ENCODE measurements at places on chromosomes 16 and 17.

- DNase-seq, result no peak
These were observed 29.2 kb upstream of the CBFA2T3 start for GRCh38 chr16:89006036-89006752.

DNA sequence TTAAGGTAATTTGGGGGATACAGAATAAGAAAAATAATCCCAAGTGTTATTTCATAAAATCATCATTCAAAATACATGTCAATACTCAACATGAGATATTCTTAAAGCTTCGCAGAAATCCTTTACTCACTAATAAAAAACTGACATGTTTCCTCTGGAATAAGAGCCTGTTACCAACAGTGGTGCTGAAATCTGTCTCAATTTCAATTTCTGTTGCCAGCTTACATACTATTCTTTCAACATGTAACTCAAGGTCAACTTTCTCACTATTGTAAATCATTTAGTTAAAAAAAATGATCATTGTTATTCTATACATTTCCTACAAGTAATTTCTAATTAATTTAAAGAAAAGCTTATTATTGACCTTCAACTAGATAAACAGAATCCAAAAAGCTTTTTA, 67.9 kb downstream of the CEP95 start:
- no peak for DNase-seq

- no peak for DNase-seq
These were observed 681 bp downstream of the TMEM102 start for GRCh38 chr17:7435676-7436555.

GRCh38 chr16:88541831-88542616, 28.2 kb upstream of the ZC3H18 start:
- DNase-seq, result no peak

GRCh38 chr16:27370318-27370717, 31.7 kb upstream of the IL21R start:
- DNase-seq, result no peak

DNA sequence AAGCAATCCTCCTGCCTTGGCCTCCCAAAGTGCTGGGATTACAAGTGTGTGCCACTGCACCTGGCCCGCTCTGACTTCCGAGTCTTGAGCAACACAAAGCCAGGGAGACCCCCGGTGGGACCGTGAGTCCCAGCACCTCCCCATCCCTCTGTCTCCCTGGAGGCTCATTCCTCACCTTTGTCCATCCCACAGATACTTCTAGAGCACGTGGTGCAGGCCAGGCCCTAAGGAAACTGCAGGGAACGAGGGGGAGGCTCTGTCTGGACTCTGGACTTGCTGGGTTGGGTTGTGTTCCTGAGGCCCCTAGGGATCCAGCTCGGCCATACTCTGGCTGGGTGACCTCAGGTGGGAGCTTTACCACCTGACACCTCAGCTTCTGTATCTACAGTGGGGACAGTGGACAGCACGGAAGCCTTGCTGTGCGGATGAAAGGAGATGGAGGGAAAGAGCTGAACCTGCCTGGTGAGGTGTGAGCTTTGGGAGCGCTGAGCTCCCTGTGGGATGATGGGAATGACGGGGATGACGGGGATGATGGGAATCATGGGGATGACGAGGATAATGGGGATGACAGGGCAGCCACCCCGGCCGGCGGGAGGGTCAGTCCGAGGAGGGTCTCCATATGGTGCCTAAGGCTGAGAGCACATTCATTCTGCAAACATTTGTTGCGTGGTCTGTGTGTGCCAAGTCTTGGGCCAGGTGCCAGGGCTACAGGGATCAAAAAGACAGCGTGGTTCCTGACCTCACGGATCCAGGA, 26.6 kb downstream of the C16orf74 start:
- no peak for DNase-seq

GRCh38 chr16:56284521-56284920, 93.2 kb downstream of the GNAO1 start:
- DNase-seq, result no peak

GRCh38 chr17:81707725-81708646, 4.1 kb upstream of the SLC25A10 start:
- DNase-seq, result no peak

GRCh38 chr17:58327363-58328194, 1.0 kb downstream of the TSPOAP1 start:
- DNase-seq, result no peak

- peak; percentile 72 for DNase-seq
These were observed at the start of gene WSCD1 for GRCh38 chr17:6069539-6070429. Gene WSCD1 (plus strand): TSS chr17:6070379. CDS start chr17:6080659, 10,280 bp downstream.

GRCh38 chr17:58232707-58233156, 5.7 kb upstream of the LPO start:
- peak; percentile 36 for DNase-seq

DNA sequence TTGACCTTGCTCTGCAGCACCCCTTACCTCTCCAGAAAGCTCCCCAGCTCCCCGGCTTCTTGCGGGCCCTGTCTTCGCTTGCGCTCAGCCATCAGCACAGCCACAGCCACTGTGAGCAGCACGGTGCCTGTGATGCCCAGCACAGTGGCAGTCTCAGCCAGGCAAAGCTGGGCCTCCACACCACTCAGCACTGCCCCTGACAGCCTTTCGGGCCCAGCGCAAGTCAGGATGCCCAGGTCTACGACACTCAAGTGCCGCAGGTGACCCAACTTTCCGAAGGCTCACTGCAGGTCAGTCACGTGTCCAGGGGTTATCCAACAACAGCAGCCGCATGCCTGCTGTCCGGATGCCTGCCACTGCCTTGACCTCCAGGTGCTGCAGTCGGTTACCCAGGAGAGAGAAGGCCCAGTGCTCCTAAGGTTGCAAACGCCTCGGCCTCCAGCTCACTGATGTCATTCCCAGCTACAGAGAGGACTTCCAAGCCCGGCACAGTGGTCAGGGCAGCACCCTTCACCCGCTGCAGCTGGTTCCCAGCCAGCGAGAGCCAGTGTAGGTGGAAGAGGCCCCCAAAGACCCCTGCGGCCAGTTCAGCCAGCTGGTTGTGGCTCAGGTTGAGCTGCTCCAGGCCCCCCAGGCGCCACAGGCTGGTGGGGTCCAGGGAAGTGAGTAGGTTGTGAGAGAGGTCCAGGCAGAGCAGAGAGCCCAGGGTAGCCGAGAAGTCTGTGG, 8.9 kb upstream of the TMEM101 start:
- DNase-seq, result no peak

GRCh38 chr16:21684199-21684598, 20.4 kb downstream of the OTOA start:
- DNase-seq, result no peak

GRCh38 chr17:4304417-4305027, 40.7 kb upstream of the ANKFY1 start:
- peak; percentile 46 for DNase-seq

DNA sequence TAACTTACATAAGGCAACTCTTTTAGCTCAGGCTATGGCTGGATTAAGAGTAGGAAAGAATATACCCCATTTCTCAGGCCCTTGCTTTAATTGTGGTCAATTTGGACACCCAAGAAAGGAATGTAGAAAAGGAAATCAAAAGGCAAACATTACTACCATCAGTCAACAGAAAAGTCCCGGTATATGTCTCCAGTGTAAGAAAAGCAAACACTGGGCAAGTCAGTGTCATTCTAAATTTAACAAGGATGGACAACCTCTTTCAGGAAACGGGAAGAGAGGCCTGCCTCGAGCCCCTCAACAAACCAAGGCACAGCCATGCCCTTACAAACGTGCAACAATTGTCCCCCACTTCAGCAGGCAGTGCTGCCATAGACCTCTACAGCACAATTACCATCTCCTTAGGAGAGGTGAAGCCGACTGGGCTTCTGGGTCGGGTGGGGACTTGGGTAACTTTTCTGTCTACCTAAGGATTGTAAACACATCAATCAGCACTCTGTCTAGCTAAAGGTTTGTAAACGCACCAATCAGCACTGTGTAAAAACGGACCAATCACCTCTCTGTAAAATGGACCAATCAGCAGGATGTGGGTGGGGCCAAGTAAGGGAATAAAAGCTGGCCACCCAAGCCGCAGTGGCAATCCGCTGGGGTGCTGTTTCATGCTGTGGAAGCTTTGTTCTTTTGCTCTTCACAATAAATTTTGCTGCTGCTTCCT, 12.4 kb downstream of the MRPL58 start:
- DNase-seq, result no peak

DNA sequence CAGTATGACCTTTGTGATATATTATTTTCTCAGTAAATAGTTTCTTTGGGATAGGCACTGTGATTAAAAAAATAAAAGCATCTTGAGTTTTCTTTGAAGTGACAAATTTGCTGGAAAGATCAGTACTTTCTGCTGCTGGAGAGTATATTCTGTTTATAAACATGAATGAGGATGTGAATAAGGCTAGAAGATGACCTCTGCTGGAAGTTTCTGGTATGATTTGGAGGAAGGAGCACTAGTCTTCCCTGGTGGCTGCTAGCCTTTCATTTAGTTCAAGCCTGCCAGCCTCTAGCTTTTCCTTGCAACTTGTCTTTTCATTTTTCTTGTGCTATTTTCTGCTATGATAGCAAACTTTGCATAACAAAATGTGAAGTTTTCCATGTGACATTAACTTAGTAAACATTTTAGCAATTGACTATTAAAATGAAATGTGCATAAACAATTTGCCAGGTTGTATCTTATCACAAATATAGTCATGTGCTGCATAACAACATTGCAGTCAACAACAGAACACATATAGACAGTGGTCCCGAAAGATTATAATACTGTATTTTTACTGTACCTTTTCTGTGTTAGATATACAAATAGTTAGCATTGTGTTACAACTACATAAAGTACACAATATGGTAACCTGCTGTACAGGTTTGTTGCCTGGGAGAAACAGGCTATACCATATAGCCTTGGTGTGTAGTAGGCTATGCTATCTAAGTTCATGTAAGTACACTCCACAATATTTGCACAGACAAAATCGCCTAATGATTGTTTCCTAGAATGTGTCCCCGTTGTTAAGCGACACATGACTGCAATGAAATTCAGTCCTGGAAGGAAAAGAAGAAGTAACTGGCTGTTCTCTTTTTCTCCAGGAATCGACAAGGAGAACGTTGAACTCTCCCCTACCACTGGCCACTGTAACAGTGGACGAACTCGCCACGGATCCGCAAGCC, 18.1 kb upstream of the RAB11FIP4 start:
- peak; percentile 42 for DNase-seq

- DNase-seq, result no peak
These were observed 92.0 kb downstream of the WSCD1 start for GRCh38 chr17:6162216-6162615.

DNA sequence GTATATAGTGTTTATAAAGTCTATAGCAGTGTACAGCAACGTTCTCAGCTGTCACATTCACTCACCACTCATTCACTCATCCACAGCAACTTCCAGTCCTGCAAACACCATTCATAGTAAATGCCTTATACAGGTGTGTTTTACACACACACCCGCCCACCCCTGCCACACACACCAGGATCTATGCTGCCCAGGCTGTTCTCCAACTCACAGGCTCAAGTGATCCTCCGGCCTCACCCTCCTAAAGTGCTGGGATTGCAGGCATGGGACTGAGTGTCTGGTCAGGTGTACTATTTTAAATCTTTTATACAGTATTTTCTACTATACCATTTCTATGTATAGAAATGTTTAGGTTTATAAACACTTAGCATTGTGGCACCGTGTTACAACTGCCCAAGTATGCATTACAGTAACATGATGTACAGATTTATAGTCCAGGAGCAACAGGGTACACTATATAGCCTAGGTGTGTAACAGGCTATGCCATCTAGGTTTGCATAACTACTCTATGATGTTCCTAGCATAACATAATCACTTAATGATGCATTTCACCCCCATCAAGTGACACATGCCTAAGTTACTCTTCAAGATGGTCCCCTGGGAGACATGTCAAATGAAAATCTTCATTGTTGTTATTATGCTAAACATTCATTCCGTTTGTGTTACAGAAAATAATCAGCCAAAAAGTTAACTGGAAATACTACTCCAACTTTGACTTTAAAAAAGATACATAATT, 42.5 kb downstream of the CREBBP start:
- DNase-seq, result no peak

- DNase-seq, result peak; percentile 56
These were observed 43.6 kb downstream of the SMG6 start for GRCh38 chr17:2259769-2260536.

GRCh38 chr16:23319861-23320615, 17.9 kb downstream of the SCNN1B start:
- DNase-seq, result no peak

GRCh38 chr16:74726716-74727115, 26.1 kb upstream of the MLKL start:
- no peak for DNase-seq

- no peak for DNase-seq
These were observed 33.0 kb upstream of the ZNF750 start for GRCh38 chr17:82872591-82873520.

DNA sequence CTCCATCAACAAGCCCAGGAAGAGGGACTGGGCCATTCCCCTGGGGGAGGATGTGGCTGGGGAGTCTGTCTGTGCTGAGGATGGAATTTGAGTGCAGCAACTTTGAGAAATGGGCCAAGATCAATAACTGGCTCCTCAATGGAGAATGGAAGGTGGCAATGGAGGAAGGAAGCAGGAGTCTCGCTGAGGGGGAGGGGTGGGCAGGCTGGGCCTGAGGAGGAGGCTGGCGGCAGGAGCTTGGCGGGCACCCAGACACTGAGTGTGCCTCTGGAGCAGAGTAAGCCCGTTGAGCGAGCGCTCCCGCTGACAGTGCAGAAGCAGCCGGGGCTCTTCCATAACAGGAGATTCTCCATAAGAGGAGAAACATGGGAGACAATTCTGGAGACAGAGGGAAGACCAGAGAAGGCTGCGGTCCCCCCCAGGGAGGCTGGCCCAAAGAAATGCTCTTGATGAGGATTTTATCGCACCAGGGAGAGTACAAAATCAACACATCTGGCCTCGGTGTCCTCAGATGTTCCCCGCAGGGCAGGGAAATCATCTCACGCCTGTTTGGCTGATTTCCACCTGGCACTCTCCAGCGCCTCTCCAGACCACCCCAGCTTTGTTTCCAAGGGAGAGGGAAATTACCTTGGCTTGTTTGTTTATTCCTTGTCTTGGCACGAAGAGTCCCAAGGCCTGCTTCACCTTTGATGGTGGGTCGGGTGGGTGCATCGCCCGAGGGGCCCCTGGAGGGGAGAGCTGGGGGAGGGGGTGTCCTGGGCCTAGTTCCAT, 2.8 kb upstream of the MMP15 start:
- DNase-seq, result peak; percentile 82

DNA sequence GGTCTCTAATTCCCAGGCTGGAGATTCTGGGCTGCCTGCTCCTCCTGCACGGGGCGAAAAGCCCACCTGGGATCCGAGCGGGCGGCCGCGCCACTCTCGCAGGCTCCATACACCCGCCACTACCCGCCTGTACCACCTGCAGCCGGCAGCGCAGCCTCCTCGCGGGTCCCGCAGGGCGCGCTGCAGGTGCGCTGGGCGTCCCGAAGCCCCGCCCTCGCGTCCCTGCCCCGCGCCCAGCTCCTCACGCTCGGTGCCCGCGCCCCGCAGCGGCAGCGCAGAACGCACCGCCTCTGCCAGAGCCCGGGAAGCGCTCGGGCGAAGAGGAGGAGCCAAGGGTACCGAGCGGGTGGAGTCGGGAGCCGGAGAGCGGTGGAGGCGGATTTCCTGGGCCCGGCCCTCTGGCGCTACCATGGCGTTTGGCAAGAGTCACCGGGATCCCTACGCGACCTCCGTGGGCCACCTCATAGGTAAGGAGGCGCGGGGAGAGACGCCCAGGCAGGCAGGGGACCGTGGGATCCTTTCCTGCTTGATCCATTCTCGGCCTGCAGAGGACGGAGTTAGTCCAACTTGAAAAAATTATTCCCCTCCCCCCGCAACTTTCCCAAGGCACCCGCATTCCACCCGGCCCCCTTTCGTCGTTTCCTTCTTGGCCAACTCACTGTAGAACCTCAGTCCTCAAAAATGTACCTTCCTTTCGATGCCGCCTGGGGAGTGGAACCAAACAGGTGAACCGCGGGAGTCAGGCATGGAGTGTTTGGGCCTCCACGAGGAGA, at the start of gene TOM1L1:
Gene TOM1L1, plus strand, starts transcription at position 396 of the 773 bp plus-strand sequence. Its CDS starts 14 bp downstream, at position 410.
- DNase-seq, result peak; percentile 92

- peak; percentile 67 for DNase-seq
These were observed 154.3 kb upstream of the ZFHX3 start for GRCh38 chr16:73202161-73202729.
